ENCODE measurements at places on chromosomes 11 and 22. TPM values are rescaled to one million over a fixed set of nuclear protein-coding genes. Genes with fewer than 3 reads are reported as not detected.
A peak's percentile ranks its signal among the peaks of the same experiment; 100 is the strongest.

Gene MN1
- 30.1 TPM for total RNA-seq

- peaks cover 14% of the 10 kb centered on the region for H3K4me1 ChIP-seq
- H3K36me3 ChIP-seq = peaks cover 13% of the 10 kb centered on the region
- peak overlapping the region; percentile 53 for H3K27ac ChIP-seq
- H3K27me3 ChIP-seq = no peaks in the 10 kb centered on the region
- peak overlapping the region; percentile 54 for H3K4me3 ChIP-seq
Measured at GRCh38 chr22:46791201-46791731, 28.8 kb downstream of the TBC1D22A start.

DNA sequence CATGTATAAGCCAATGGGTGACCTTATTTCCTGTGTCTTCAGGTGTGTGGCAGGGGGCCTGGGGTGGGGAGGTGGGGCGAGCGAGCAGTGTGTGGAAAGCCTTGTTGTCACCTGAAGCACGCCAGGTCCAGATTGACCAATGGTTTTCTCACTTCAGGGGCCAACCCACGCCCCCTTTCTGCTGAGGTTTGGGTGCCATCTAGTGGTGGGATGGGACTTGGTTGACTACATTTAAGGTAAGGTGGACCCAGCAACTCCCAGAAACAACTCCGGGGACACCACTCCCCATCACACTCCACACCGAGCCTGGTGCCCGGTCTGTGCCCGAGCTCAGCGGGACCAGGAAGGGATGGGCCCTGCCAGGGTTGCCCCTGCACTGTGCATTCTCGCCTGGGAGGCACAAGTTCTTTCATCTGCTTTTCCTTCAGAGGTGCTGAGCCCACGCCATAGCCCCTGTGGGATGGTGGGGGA is 40.0 kb downstream of the TPCN2 start:
- H3K27me3 ChIP-seq = no peaks in the 10 kb centered on the region
- no peak overlapping the region for H3K27ac ChIP-seq
- H3K4me3 ChIP-seq = no peak overlapping the region
- no peaks in the 10 kb centered on the region for H3K4me1 ChIP-seq

- no peak overlapping the region for H3K4me3 ChIP-seq
- H3K4me1 ChIP-seq = no peaks in the 10 kb centered on the region
- DNase-seq = no peak
- no peaks in the 10 kb centered on the region for H3K27me3 ChIP-seq
- H3K27ac ChIP-seq = no peak overlapping the region
Measured at GRCh38 chr11:61281581-61282250, 13.4 kb downstream of the VWCE start.
